ENCODE measurements at places on chromosomes 2 and 18.

DNA sequence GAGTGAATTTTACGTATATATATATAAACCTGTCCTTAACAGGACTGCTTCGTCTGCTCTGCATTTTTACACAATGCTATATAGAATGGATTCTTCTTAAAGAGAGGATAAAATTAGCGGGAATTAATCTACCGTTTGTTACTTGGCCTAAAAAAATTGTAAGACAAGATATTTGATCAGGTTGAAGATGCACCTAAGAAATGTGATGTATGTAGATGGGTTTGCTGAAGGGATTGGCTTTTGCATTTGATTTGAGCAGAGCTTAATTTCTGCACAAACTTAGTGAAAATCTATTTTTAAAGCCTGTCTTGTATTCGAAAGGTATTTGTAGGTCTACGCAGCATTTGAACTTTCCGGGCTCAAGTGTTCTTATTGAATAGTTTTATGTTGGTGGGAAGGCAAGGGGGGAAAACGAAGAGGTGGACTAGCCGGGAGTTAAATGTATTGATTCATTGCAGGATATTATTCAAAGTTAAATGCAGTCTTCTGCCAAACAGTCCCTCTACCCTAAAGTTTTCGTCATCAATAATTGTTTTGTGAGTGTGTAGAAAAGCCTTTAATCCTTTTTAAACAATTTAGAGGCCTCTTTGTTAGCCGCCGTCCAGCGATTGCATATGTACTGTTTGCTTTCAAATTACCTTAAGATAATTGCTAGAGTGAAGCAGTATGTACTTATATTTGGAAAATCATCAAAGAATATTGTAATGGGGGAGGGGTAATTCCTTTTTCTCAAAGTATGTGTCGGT lies 1.2 kb downstream of the PPP1CB start:
- DNase-seq = peak; percentile 69

GRCh38 chr2:169351725-169352124 lies 10.6 kb downstream of the LRP2 start:
- DNase-seq = no peak

DNA sequence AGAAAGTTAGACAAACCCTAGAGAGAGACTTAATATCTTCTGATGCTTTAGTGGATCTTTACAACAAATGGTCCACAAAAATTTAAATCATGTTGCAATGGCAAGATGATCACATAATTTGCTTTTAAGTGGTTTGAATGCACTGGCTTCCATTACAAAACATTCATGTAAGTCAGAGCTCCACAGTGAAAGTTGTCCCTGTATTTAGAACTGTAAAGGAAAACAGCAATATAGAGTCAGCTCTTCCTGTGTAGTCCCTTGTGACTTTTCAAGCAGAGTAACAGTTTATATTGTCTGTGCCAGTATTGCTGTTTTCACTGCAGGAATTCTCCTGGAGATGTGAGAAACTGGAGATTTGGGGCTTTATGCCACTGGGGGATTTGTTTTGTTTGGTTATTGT lies 77.7 kb downstream of the MEIS1 start:
- DNase-seq = no peak

DNA sequence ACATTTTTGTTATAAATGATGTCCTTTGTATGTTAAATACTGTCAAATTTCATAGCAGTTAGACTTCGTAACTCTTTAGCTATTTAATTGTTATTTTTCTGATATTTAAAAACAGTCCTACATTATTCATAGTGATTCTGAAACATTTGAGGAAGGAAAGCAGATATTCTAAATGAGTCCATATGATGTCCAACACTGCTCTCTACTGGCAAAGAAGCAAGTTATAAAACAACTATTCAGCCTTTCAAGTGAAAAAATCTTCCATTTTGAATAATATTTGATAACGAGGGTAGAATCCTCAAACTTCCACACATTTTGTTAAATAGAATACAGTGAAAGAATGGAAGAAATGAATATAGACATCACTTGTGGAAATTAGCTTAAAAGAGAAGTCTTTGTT lies 220.8 kb downstream of the GULP1 start:
- DNase-seq = peak; percentile 58

DNA sequence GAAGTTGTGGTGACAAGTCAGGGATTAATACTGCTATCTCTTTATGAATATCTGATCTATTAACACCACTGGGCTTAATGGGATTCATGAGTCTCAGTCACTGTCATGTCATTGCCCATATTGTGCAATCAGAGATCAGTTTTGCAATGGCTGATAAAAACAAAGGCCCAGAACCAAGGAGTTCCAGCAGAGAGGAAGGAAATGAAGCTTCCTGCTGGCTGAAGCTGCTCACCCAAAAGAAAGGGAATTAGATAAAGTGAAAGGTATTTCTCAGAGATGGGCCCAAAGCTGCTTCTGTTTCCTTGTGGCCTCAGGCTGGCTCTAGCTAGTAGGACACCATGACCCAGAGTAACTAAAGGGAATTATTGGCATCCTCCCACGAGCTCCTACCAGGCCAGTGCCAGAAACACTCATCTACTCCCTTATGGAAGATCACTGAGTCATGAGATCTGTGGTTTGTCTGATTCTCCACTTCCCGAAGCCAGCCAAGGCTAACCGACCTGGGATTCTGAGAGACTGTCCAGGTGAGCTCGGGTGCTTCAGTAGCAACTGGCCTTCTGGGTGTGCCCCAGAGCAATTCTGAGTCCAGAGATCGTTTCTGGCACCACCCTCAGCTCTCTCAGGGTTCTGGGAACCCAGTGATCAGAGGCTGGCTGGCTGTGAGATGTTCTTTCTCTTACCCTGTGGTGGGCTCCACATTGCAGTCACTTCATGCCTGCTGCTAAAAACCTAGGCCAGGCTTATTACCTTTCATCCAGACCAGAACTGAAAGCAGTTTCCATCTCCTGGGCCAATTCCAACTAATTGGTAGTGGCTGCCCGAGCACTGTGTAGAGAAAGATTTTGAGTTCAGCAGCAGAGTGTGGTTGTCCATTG lies 129.5 kb upstream of the PELI1 start:
- DNase-seq = no peak

- no peak for DNase-seq
These were observed 92.3 kb downstream of the LYPD1 start for GRCh38 chr2:132577686-132578085.

DNA sequence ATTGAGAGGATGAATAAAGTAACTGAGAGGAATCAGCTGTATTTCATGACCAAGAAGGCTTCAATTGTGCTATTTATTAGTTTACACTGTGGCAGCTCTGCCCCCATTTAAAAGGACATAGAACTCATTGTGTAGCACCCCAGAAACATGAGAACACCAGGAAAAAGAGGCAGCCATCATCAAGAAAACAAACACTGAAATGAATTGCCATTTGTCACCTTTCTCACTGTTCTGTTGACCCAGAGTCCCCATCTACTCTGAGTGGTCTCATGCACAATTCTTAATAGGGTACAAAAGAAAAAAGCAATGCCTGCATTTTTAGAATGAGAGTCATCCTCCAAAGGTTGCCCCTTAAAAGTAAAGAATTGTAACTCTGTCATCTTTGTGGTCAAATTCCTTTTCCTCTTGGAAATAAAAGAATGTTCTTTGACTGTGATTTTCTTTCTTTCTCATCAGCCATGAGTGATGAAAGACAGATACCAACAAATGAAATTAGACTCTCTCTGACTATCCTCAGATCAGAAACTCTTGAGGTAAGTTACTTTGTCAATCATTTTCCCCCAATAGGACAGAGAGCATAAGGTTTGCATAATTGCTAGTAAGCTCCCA lies 1941.9 kb upstream of the PIK3C3 start:
- DNase-seq = peak; percentile 35

DNA sequence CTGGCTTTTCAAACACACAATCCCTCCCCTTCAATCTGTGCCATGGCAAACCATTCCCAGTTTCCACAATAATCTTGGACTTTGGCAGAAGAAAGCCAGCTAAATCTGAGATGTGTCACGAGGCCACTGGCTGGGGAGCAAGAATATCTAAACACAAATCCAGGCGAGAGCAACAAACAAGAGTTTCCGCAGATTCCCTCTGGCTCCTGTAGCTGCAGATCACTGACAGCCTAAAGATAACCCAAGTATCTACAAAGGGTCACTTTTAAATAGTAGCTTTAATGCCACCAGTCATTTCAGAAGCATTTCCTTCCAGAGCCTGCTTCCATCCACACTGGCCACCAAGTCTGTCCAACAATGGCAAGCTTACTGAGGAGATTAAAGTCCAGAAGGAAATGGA lies 86.9 kb downstream of the ACVR1 start:
- no peak for DNase-seq

- DNase-seq = no peak
These were observed 25.4 kb upstream of the HS6ST1 start for GRCh38 chr2:128344101-128344500.

GRCh38 chr18:49303379-49303778 lies 157.1 kb downstream of the DYM start:
- no peak for DNase-seq

DNA sequence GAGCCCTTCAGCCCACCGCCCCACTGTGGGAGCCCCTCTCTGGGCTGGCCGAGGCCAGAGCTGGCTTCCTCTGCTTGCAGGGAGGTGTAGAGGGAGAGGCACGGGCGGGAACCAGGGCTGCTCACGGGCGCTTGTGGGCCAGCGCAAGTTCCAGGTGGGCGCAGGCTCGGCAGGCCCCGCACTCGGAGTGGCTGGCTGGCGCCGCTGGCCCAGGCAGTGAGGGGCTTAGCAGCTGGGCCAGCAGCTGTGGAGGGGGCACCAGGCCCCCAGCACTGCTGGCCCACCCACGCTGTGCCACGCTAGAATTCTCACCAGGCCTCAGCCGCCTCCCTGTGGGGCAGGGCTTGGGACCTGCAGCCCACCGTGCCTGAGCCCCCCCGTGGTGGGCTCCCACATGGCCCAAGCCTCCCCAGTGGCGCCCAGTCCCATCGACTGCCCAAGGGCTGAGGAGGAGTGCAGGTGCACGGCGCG lies 45.2 kb downstream of the SLC5A7 start:
- no peak for DNase-seq

DNA sequence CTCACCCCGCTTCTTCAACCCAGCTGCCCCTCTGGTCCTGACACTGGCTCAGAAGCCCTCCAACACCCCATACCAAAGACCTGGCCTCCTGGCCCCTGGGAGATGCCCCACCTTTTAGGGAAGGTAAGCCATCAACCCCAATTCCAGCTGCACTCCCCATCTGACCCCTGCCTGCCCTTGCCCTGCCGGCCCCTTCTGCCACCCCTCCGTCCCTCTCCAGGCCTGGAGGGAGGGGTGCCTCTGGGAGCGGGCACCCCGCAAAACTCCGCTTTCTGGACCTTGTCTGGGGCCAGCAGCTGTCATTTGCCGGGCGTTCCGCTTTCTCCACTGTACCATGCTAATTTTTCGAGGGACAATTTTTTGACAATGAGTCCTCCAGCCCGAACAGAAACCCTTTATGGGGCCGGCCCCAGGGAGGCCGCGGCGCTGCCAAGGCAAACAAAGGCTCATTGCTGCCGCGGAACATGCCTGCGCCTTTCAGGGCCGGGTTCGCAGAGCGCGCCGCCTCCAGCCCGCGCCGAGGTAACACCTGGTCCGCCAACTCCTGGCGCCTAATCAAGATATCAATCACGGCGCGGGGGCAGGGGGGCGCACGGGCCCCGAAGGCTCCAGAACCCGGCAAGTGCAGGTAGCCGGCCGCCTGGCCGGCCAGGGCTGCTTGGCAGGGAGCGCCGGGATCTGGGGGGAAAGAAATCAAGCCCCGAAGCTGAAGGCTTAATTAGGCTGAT lies 96.0 kb downstream of the INHBB start:
- no peak for DNase-seq

GRCh38 chr2:186254759-186255158 lies 231.3 kb upstream of the ZC3H15 start:
- DNase-seq = no peak

DNA sequence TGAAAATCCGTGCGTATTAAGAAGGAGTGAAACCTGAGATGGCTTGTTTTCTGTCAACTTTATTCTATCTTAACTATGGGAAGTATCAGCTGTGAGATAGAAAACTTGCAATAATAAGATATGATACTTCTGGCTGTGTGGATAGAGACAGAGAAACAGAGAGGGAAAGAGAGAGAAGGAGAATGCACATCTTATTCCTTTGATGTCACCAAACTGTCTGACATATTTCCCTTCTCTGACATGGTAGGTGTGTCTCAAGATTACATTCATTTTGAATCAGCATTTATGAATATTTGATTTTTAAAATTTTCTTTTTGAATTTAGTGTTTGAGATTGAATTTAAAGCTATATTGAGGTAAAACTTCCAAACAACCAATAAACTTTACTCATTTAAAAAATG lies 69.4 kb downstream of the CDC42EP3 start:
- no peak for DNase-seq

- DNase-seq = no peak
These were observed 175.3 kb upstream of the PID1 start for GRCh38 chr2:229446350-229446749.

- peak; percentile 99 for DNase-seq
These were observed 911.4 kb upstream of the ZEB2 start for GRCh38 chr2:145431181-145431951.

DNA sequence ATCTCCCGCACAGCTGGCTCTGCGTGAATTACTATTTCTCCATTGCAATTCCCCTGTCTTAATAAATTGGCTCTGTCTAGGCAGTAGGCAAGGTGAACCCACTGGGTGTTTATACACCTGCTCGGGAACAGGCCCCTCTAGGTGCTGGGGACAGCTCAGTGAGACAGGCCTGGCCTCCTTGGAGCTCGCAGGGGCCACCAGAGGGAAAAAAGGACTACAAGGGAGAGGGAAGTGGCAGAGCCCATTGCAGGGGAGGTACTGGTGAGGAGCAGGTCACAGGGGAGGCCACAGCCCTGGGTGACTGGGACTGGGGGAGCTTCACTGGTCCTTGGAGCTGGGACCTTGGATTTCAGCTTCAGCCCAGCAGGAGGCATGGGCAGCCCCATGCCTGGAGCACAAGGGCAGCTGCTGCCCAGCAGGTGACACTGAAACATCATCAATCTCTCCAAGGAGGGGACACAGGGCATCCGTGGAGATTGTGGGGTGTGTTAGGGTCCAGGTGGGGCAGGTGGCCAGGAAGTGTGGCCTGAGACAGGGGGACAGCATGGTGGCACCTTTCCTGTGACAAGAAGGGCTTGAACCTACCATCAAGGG lies 31.2 kb downstream of the NGEF start:
- DNase-seq = no peak

DNA sequence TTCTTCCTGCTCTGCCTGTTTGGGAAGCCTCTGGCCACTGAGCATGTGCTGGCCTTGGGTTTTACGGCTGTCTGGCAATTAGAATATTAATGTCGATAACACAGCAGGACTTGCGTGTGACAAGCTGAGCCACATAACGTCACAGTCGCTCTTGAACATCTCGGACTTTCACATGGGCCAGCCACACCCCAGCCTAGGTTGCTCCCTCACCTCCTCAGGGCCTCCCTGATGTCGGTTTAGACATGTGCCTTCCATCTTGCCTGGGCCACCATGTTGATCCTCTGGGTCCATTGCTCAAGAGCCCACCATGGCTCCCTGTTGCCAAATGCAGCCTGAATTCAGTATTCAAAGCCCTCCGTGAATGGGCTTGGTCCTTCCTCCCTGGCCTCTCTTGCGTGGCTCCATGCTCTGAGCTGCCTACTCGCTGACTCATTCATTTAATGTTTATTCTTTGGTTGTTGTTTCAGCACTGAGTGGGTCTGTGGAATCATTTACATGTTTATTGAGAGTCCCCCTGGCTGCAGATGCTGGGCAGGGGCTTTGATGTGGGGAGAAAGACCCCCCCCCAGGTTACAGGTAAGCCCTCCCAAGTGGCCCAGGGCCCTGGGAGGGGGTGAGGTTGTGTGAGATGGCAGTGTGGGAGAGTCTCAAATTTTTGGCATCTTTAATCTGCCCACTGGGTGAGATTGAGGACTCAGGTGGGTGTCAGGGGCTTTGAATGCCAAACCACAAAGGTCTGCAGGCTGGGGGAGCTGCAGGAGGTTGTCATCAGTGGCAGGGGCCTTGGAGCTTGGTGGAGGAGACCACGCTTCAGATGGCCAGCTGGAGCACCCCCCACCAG lies 62.0 kb downstream of the ODC1 start:
- no peak for DNase-seq

Measured in NCI-H146 (cell line).